ENCODE measurements at places on chromosomes 11 and 22.

DNA sequence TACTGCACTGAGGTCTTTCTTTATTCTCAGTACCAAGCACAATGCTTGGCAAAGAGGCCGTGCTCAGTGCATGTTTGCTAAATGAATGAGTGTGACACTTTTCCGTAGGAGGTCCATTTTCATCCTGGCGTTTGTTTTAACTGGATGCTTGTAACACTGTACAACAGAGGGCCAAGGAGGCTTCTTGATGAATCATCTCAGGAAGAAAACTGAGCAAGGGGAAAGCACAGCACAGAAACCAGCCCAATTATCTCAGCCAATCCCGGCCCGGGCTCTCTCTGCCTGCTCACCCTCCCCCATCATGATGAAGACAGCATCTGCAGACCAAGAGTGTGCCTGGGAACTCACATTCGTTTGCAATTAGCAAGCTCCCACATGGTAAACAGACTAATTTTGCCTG is 570.3 kb downstream of the OPCML start:
- DNase-seq = no peak

- no peak for DNase-seq
Measured at GRCh38 chr22:41913842-41914534, 886 bp downstream of the SHISA8 start.

GRCh38 chr11:31069447-31070205 is 299.9 kb downstream of the DCDC1 start:
- no peak for DNase-seq

DNA sequence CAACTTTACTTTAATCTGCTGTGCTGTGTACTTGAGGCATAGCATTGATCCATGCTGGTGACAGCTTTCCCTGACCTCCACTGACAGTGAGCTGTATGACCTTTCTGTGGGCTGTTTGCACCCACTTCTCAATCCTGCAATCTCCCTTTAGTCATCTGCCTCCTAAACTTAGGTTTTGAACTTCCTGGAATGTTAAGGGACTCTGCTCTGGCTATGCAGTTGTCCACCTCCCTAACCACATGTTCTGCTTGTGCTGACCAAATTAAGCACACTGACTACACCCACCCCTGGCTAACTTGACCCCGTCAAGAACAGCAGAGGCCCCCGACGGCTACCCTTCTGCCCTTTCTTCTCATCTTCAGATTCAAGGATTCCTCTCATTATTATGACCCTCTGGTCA is 89.1 kb upstream of the NTM start:
- DNase-seq = no peak

DNA sequence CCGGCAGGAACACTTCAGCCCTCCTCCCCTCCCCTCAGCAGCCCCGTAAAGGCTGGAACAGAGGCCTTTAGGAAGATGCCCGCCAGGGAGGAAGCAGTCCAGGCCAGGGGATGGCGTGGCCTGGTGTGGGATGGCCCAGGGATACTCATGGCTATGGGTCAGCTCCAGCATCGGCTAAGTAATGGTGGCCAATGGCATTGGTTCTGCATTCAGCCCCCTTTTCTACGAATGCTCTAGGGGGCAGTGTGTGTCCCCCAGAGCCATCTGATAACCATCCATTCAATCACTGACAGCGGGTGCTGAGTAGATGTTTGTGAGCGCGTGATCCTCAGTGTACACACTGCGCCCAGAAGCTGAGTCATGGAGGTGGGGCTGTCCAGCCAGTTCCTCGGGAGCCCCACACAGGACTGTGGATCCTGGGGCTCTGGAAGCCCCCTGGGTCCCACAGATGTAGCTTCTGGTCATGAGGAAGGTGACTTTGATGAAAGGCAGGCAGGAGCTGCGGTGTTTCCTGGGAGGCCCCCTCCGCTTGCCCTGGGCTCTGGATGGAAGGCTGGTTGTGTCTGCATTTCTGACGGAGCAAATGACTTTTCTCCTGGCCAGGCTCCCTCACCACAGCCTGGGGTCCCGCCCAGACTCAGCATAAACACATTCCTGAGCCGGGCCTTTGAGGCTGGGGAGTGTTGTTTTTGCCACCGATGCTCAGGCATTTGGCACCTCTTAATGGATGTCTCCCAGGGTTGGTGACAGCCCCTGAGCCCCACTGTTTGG is 46.5 kb downstream of the FBLN1 start:
- no peak for DNase-seq

GRCh38 chr22:43550672-43551071 is 138.9 kb downstream of the MPPED1 start:
- no peak for DNase-seq

GRCh38 chr22:25754527-25755202 is 12.7 kb downstream of the MYO18B start:
- DNase-seq = no peak

DNA sequence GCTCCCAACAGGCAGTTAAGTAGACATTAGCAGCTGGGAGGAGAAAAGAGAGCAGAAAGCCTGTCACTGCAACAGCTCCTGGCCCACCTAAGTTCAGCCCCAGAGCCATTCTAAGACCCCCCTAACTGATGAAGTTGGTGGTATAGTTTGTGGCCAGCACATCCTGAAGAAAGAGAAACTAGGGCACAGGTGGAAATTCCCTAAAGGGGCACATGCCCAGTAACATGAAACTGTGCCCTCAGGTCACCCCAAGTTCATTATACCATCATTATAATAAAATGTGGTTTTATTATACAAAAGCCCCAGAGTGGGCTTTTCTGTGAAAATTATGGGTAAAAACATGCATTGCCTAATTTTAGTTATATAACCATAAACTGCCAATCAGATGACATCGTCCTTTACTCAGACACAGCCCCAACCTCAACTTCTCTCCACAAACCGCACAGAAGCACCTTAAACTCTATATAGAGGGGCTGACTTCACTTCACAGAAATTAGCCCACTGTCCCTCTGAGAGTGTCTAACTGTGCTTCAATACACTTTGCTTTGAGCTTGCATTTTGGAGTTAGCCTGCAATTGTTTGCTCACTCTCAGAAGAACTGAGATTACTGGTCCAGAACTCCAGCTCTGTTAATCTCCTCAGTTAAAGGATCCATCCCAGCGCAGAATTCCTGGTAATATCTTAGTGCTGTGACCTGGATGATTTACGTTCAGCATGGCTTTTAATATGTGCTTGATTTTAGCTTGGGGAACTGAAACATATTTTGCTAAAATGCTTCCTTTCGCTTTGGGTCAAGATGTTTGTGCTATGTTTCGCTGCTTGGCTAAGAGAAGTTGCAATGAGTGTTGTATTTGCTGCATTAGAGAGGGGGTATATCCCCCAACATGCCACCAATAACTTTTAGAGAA is 1.8 kb upstream of the APOL3 start:
- DNase-seq = no peak

All from inflammatory macrophage (primary cell).